HT1080 (cell line): ENCODE measurements at places on chromosomes 4 and X. TPM values are rescaled to one million over a fixed set of nuclear protein-coding genes. Genes with fewer than 3 reads are reported as not detected.

DNA sequence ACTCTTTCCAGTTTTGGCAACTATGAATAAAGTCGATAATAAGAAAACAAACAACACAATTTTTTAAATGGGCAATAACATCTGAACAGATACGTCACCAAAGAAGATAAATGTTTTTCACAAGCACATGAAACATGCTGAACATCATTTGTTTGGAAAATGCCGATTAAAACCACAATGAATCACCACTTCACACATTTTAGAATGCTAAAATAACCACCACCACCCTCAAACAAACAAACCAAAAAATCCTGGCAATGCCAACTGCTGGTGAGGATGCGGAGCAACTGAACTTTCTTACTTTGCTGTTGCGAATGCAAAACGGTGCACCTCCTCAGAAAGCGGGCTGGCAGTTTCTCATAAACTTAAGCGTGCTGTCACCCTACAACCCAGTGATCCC lies 115.9 kb downstream of the NSUN7 start:
- no peak for DNase-seq

DNA sequence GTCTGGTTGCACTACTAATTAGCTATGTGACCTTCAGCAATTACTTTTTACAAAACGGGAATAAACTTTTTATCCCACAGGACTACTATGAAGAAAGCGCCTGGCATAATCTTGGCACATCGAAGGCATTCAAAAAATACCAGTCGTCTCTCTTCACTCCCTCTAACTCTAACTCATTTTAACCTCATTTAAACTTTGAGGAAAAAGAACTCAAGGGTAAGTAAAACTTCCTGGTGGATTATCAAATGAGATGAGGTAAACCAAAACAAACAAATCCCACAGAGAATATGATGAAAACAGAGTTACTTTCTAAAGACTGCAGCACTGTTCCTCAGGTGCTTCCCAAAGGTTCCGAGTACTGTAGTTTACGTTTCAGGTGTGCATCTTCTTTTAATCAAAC lies 66.9 kb downstream of the SH3RF1 start:
- DNase-seq, result no peak

Gene STIM2
- 13.1 and 16.1 TPM in 2 replicates for total RNA-seq

- DNase-seq, result no peak
Measured at GRCh38 chr4:98606894-98607293, 51.5 kb downstream of the TSPAN5 start.

- no peak for DNase-seq
Measured at GRCh38 chrX:41621222-41621723, 67.5 kb upstream of the GPR34 start.

DNA sequence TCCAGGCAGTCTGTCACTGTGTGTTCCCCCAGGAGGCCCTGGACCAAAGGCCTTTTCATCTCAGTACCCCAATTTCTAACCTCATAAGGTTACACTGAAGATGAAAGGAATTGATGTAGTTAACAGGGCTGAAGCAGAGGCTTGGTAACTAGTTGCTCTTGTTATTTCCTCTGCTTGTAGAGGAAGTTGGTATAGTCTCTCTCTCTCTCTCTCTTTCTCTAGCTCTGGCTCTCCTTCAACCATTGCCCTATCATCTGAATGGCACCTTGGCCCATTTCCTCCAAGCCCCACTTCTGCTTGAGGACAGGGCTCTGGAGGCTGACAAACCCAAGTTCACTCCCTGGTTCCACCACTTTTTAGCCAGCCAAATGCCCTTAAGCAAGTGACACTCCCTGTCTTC lies 96.1 kb downstream of the MAMLD1 start:
- DNase-seq, result no peak

DNA sequence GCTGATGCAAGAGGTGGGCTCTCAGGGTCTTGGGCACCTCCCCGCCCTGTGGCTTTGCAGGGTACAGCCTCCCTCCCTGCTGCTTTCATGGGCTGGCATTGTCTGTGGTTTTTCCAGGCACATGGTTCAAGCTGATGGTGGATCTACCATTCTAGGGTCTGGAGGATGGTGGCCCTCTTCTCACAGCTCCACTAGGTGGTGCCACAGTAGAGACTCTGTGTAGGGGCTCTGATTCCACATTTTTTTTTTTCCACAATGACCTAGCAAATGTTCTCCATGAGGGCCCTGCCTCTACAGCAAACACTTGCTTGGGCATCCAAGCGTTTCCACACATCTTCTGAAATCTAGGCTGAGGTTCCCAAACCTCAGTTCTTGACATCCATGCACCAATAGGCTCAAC lies 657.9 kb upstream of the CT83 start:
- DNase-seq, result no peak

Gene PLAC1
- 0.57 and 2.1 TPM in 2 replicates for total RNA-seq

DNA sequence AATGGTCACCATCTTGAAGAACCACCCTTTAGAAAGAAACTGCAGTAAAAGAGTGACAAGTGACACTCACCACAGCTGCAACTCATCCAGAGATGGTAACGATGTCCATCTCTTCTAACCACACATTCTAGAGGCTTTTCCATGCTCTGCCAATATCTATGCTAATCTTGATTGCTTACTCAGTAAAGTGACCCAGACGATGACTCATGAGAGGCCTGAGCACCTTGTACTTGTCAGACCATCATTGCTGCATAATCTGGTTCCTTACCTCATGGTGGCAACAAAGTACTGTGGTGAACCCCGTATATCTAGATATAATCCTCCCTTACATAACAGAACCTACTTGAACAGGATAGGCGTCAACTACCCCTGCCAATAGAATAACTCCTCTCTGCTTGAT lies 75.6 kb downstream of the CCNG2 start:
- peak; percentile 33 for DNase-seq

DNA sequence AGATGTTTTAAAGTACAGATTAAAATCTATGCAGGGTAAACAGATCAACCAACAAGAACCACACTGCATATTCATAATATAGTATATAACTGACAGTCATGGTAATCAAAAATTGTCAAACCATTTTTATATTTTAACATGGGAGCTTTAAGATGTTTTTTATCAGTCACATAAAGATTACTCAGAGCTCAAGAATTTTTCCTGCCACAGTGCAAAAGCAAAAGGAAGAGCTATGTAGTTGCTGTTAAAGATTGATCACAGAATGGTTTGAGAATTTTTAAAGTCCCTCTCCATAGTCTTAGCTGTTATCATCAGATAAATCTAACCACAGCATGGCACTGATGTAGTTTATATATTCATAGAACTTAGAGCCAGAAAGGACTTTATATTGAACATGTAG lies 8.5 kb downstream of the RAB9B start:
- DNase-seq, result no peak

DNA sequence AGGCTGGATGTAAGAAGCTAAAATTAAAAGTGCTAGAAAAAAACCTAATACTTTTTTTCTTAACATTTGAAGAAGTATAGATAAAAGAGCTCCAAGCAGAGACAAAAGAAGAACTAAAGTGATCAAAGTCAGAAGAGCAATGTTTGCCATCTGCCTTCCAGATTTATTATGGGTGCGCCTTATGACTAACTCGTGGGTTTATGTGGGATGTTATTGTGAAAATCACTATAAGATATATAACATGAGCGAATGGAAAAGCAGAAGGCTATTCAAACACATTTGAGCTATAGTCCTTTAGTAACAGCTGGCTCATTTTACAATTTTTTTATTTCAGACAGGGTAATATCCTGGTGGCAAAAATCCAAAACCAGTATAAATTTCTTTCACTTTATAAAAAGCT lies 1040.7 kb downstream of the RAPGEF2 start:
- no peak for DNase-seq

DNA sequence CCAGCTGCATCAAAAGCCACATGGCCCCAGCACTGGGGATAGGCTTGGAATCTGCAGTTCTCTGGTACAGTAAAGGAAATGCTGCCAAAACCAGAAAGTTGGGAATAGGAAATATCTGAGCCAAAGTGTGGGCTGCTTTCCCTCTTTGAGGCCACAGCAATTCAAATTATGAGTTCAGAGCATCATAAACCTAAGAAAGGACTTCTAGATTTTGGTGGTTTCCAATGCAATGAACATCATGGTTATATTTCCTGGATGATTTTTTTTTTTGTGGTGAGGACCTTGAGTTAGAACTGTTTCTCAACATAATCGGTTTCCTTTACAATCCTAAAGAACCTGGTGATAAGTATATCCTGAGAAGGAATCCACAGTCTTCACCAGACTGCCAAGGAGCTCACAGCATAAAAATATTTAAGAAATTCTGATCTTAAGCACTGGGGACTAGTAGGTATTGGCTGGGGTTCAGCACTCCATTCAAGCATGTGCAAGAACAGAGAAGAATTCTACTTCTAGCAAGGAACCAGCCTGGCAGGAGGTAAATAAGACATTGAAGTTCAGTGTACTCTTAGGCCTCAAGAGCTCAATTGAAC lies 29.8 kb upstream of the ARHGAP24 start:
- DNase-seq, result no peak

Gene BEND2
- not detected in 2 replicates for total RNA-seq

- DNase-seq, result no peak
Measured at GRCh38 chr4:2827071-2827873, 16.4 kb upstream of the ADD1 start.

DNA sequence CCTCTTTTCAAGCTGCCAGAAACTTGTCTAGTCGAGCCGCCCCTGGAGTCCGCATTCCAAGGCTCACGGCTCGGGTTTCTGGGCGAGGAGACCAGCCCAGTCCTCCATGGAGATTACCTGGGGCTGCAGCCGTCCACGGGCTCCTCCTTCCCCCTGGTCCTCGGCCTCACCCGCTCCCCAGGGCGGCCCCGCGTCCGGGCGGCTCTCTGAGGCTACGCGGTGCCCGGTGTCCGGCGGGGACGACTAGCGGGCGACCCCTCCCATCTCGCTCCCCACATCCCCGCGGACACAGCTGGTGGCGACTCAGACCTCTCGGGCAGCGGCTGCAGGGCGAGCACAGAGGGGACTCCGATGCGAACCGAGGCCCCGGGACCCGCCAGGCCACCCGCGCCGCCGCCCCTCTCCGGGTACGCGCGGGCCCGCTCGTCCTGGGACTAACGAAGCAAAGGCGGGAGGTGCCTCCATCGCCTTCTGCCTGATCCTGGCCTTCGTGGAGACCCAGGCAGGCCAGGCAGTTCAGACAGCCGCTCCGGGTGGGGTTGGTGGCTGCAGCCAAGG lies 159.4 kb downstream of the TRAM1L1 start:
- no peak for DNase-seq

DNA sequence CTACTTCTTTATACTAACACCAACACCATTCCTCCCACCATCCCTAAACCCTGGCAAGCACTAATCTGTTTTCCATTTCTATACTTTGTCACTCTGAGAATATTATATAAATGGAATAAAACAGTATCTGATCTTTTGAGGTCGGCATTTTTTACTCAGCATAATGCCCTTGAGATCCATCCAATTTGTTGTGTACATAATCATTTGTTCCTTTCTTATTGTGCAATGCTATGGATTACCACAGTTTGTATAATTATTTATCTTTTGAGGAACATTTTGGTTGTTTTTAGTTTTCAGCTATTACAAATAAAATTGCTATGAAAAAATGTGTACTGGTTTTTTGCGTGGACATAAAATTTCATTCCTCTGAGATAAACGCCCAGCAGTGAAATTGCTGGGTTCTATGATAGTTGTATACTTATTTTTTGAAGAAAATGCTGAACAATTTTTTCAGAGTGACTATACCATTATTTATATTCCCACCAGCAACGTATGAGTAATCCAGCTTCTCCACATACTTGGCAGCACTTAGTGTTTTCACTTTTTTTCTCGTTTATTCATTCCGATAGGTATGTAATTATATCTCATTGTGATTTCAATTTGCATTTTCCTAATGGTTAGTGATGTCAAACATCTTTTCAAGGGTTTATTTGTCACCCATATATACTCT lies 154.3 kb upstream of the DCAF8L1 start:
- DNase-seq, result peak; percentile 11

Gene NXF2B
- total RNA-seq, result 0.40 and 0.76 TPM in 2 replicates

- DNase-seq, result no peak
Measured at GRCh38 chr4:176034499-176034898, 31.1 kb upstream of the WDR17 start.

DNA sequence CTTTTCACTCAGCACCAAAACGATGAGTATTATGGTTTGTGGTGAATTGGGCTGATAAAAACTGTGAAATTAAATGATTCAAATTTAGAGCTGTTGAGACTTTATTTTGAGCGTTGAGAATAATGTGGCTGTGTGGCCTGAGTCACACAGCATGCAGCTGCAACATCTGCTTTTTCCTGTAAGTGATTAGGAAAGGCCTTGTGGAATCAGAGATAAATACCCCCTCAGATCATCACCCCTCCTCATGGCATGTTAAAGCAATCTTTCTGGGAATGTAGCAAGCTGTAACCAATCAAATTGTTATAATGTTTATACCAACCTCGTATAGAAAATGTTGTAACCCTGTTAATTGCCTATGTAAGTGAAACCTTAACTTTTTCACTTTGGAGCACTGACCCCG lies 90.0 kb upstream of the GRPR start:
- no peak for DNase-seq

DNA sequence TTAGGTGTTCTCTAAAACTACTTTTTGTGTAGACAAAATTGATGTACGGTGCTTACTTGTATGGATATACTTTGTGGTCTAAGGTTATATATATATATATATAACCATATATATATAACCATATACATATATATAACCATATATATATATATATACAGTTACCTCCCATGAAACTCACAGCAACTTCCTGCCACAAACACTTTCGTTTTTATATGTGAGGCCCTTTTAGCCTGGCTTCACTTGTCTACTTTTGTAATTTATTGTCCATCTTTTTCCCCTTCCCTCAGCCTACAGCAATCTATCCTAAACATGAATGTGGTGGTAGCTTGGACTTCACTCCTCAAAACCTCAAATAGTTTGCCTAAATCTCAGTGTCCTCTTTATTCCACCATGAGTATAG lies 72.8 kb upstream of the NPFFR2 start:
- no peak for DNase-seq

DNA sequence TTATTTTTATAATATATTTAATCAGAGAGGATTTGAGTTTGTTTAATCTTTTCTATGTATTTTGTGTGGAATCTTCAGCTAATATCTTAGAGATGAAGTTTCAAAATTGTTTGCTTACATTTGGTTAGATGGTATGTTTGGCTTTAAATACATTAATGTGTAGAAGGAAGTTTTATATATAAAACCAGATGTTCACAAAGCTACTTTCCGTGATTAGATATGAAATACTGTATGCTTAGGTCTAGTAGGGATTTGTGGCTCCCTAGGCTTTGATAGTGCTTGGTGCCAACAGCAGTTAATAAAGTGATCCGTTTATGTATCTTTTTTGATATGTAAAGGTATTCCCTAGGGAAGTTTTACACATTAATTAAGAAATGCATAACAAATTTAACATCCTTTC lies 223.0 kb downstream of the ARHGAP10 start:
- DNase-seq, result no peak

DNA sequence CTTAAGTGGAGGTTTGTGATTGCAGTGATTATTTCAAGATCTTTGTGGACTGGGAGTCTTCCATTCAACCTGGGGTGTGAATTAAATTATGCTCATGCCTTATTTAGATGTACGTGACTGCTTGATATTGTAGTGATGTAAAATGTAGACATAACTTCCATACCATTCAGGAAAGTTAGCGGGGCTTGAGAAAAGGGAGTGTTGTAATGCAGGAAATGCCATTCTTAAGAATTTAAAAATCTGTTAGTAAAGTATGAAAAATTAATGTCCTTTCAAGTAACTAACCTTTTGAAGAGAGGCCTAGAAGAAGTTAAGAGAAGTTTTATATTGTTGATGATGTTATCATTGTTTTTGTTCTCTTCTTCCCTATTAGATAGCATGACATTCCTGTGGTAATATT lies 318.2 kb downstream of the CCSER1 start:
- DNase-seq, result no peak

Gene TNMD
- total RNA-seq, result not detected in 2 replicates
